ENCODE measurements at places on chromosomes 2 and 18.

GRCh38 chr18:23934863-23935262 is 79.7 kb upstream of the TTC39C start:
- H3K27me3 ChIP-seq = no peaks in the 10 kb centered on the region
- H3K36me3 ChIP-seq = peaks cover 5% of the 10 kb centered on the region
- no peak overlapping the region for H3K4me3 ChIP-seq
- peak overlapping the region; percentile 56 for H3K27ac ChIP-seq

DNA sequence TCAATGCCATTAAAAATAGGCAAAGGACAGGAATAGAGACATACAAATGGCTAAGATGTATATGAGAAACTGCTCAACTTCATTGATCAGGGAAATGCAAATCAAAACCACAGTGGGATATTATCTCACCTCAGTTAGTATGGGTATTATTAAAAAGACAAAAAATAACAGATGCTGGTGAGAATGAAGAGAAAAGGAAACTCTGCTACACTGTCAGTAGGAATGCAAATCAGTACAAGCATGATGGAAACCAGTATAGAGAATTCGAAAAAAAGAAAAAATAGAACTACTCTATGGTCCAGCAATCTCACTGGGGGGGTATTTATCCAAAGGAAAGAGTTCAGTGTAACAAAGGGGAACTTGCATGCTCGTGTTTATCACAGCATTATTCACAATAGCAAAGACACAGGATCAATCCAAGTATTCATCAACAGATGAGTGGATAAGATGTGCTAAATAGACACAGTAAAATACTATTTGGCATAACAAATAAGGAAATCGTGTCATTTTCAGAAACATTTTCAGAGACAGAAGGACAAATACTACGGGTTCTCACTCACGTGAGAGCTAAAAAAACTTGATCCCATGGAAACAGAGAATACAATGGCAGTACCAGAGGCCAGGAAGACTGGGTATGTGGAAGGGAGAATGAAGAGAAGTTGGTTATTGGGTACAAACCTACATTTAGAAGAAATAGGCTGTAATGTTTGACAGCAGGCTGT is 60.6 kb downstream of the CCDC74A start:
- H3K4me3 ChIP-seq = no peak overlapping the region
- H3K36me3 ChIP-seq = no peaks in the 10 kb centered on the region
- H3K27me3 ChIP-seq = peaks cover 59% of the 10 kb centered on the region
- no peak overlapping the region for H3K27ac ChIP-seq

DNA sequence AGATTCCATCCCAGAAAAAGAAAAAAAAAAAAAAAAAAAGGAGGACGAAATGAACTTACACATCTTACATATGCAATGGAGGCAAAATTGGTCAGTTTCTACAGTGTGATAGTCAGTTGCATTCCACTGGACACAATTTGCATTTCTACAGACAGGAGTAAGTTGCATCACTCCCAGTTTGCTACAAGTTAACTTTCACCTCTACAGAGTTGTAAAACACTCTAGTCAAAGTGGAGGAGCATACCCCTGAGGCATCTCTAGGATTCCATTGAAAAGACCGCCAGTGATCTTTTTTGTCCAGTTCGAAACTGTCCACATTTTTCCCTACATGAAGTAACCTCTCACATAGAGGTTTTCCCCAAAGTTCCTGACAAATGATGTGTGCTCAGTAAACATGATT is 202.8 kb downstream of the VAPA start:
- H3K27me3 ChIP-seq = peaks cover 35% of the 10 kb centered on the region
- no peak overlapping the region for H3K4me3 ChIP-seq
- no peaks in the 10 kb centered on the region for H3K36me3 ChIP-seq
- no peak overlapping the region for H3K27ac ChIP-seq
- H3K4me1 ChIP-seq = no peaks in the 10 kb centered on the region

DNA sequence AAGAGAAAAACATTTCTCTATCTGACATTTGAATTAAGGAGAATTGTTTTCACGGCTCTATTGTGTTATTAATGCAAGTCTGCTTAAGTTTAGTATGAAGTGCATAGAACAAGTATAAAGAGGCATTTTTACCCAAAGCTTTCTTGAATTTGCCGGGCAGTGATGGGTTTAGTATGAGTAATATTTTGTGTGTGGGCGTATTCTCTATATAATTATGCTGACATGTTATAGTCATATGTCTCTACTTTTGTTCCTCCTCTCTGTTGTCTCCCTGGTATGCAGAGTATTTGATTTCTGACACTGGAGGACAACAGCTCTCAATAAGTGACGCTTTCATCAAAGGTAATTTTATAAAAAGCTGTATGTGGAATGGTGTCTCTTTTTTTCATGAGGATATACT is 45.9 kb downstream of the PIKFYVE start:
- H3K27me3 ChIP-seq = no peaks in the 10 kb centered on the region
- peak overlapping the region; percentile 53 for H3K27ac ChIP-seq
- H3K36me3 ChIP-seq = peaks cover 34% of the 10 kb centered on the region
- DNase-seq = no peak

- DNase-seq = no peak
- no peak overlapping the region for H3K4me3 ChIP-seq
- no peak overlapping the region for H3K27ac ChIP-seq
- peaks cover 3% of the 10 kb centered on the region for H3K36me3 ChIP-seq
- no peaks in the 10 kb centered on the region for H3K4me1 ChIP-seq
These were observed 411.6 kb upstream of the NRP2 start for GRCh38 chr2:205270689-205271088.

- no peak overlapping the region for H3K27ac ChIP-seq
- no peak for DNase-seq
- H3K4me1 ChIP-seq = peaks cover 10% of the 10 kb centered on the region
- H3K27me3 ChIP-seq = peaks cover 39% of the 10 kb centered on the region
- no peaks in the 10 kb centered on the region for H3K36me3 ChIP-seq
These were observed 74.7 kb downstream of the HNRNPLL start for GRCh38 chr2:38528008-38528442.

- H3K4me3 ChIP-seq = no peak overlapping the region
- no peaks in the 10 kb centered on the region for H3K27me3 ChIP-seq
- no peak for DNase-seq
- H3K27ac ChIP-seq = no peak overlapping the region
- H3K36me3 ChIP-seq = no peaks in the 10 kb centered on the region
These were observed 68.7 kb downstream of the NPAS2 start for GRCh38 chr2:100888601-100889000.

DNA sequence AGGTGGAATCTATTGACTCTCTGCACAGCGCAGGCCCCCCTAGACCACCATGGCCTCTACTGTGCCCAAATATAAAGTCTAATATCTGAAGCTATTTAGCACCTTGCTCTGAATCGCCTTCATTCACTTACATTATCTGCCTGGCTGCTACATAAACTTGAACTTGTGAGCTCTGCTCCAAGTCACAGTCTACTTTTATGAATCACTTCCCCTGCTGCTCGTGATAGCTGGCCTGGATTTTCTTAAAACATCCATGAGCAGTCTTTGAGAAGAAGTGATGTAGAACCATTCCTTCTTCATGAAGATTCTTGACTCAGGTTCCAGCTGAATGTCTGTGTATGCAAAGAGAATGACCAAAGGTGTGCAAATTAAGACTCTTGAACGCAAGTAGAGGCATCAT is 359.5 kb downstream of the RND3 start:
- H3K27ac ChIP-seq = no peak overlapping the region
- H3K4me3 ChIP-seq = no peak overlapping the region
- no peaks in the 10 kb centered on the region for H3K4me1 ChIP-seq
- no peak for DNase-seq

DNA sequence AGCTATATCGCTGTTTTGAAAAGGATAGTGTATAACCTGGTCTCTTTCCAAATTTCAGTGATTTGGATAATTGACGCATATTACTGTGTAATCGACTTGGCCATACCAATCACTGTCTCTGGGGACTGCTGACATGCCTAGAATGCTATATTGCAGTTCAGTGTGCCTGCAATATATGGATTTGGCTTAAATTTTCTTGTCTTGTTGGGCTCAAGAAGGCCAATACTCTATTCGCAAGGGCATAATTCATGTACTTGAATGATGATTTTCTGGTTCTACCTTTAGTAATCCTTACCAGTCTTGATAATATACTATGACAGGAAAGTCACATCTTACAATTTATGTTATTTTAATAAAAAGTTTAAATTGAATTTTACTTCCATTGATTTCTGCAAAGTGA is 21.7 kb upstream of the THUMPD2 start:
- H3K4me3 ChIP-seq = no peak overlapping the region
- peaks cover 2% of the 10 kb centered on the region for H3K36me3 ChIP-seq
- peaks cover 9% of the 10 kb centered on the region for H3K27me3 ChIP-seq
- no peaks in the 10 kb centered on the region for H3K4me1 ChIP-seq

DNA sequence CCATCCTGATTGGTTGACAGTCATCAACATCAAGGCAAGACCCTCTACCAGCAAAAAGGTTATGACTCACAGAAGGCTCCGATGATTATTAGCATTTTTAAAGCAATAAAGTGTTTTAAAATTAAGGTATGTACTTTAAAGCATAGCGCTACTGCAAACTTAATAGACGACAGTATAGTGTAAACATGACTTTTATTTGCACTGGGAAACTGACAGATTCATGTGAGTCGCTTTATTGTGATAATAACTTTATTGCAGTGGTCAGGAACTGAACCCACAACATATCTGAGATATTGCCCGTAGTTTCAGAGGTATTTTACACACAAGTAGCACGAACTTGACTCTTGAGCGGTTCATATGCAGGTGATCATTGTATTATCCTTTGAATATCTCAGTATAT is 249.1 kb downstream of the LTBP1 start:
- no peaks in the 10 kb centered on the region for H3K36me3 ChIP-seq
- H3K4me3 ChIP-seq = no peak overlapping the region
- no peak for DNase-seq
- H3K27me3 ChIP-seq = peaks cover 16% of the 10 kb centered on the region

GRCh38 chr2:76295762-76296161 is 585.0 kb upstream of the GCFC2 start:
- H3K36me3 ChIP-seq = no peaks in the 10 kb centered on the region
- no peak overlapping the region for H3K27ac ChIP-seq
- no peak overlapping the region for H3K4me3 ChIP-seq
- no peaks in the 10 kb centered on the region for H3K4me1 ChIP-seq

GRCh38 chr2:179825494-179825893 is 35.9 kb downstream of the ZNF385B start:
- no peak for DNase-seq
- no peak overlapping the region for H3K27ac ChIP-seq

DNA sequence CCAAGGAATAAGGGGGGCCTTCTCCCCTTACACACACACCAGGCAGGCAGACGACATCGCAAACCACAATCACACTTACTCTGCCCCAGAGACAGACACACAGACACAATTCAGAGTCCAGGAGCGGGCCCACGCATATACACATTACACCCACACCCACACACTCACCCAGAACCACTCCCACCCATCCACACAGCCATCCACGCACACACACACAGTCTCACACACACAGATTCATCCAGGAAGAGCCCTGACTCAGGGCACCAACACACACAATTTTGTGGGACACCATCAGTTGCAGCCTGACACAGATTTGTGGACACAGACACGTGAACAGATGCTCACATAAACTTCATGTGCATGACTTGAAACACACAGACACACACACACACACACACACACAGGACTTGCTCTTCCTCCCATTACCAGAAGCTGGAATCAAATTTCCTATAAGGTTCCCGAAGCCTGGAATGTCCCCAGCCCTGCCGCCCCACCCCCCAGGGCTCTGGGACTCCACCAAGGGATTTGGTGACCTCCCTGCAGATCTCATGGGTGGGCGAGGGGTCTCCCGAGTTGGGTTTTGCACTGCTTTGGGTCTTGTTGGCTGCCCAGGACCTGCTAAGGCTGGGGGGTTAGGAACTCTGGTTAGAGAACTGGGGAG is 23.5 kb downstream of the TNS1 start:
- no peak overlapping the region for H3K27ac ChIP-seq
- H3K4me1 ChIP-seq = no peaks in the 10 kb centered on the region
- no peak for DNase-seq
- H3K27me3 ChIP-seq = peaks cover 13% of the 10 kb centered on the region

GRCh38 chr2:138720035-138720838 is 60.0 kb downstream of the NXPH2 start:
- no peaks in the 10 kb centered on the region for H3K36me3 ChIP-seq
- no peak for DNase-seq
- H3K4me3 ChIP-seq = no peak overlapping the region
- peaks cover 8% of the 10 kb centered on the region for H3K27me3 ChIP-seq
- H3K4me1 ChIP-seq = no peaks in the 10 kb centered on the region

DNA sequence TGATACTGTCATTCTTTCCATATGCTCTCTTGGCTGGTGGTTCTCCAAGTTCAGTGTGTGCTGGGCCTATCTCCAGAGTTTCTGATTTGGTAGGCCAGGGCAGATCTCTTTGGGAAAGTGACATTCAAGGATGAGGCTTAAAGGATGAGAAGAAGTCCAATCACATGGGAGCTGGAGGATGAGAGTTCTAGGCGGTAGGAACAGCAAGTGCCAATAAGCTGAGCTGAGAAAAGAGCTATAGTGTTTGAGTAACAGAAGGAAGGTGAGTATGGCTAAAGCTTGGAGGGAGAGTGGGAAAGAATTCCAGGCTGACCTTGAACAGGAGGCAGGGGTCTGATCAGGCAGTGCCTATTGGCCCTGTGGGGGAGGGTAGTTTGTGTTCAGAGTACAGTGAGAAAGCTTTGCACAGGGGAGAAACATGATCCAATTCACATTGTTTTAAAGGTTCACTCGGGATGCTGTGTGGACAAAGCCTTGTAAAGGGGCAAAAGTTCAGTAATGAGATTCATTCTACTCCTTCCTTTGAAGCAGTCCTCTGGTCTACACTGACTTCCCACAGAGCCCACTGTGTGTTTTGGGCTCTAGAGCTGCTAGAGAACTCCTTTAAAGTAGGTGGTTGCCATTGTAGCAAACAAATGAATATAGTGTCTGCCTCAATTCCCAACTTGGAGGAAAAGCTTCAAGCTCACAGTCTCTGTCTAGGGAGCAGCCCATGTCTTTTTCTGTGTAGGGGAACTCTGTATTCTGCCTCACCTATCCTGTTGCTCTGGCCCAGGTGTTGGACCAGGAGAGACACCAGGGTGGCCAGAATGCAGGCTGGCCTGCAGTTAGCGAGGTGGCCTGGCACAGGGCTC is 81.8 kb downstream of the FASTKD2 start:
- no peak overlapping the region for H3K27ac ChIP-seq
- H3K27me3 ChIP-seq = no peaks in the 10 kb centered on the region
- no peaks in the 10 kb centered on the region for H3K36me3 ChIP-seq
- no peak overlapping the region for H3K4me3 ChIP-seq

DNA sequence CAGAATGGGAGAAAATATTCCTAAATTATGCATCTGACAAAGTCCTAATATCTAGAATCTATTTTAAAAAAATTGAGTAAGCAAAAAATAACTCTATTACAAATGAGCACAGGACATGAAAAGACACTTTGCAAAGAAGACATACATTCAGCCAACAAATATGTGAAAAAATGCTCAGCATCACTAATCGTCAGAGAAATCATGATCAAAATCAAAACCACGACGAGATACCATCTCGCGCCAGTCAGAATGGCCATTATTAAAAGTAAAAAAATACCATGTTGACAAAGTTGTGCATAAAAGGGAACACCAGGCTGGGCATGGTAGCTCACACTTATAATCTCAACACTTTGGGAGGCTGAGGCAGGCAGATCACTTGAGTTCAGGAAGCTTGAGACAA is 63.5 kb downstream of the EVA1A start:
- H3K27me3 ChIP-seq = peaks cover 23% of the 10 kb centered on the region
- H3K4me1 ChIP-seq = no peaks in the 10 kb centered on the region
- H3K27ac ChIP-seq = no peak overlapping the region
- DNase-seq = no peak
